ENCODE measurements at places on chromosomes 1 and 21.

GRCh38 chr1:212915245-212916091 is 34.9 kb upstream of the VASH2 start:
- DNase-seq: no peak

GRCh38 chr1:156586323-156586722 is 5.3 kb upstream of the NAXE start:
- DNase-seq: no peak

GRCh38 chr1:225613006-225613405 is 39.9 kb downstream of the ENAH start:
- DNase-seq: no peak

DNA sequence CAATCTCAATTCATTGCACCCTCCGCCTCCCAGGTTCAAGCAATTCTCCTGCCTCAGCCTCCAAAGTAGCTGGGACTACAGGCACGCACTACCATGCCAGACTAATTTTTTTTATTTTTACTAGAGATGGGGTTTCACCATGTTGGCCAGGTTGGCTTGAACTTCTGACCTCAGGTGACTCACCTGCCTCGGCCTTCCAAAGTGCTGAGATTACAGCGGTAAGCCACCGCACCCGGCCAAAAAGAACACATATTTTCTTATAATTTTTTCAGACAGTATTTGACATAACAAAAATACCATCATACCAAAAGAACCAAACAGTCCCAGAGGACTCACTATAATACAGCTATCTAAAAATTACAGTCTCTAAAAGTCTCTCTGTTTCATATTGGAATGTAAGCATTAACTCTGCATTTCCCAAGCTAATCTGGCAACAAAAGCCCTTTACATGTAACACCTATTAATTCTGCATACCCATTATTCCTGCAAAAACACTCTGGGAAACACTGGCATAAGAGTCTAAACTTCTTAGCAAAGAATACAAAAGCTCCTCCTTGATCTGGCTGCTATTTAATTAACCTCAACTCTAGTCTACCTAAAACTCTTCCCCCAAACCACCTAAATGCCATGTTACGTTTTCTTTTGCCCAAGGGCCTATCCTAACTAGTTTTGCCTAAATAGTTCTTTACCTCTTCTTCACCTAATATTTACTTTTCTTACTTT is 26.9 kb downstream of the WDR26 start:
- no peak for DNase-seq

DNA sequence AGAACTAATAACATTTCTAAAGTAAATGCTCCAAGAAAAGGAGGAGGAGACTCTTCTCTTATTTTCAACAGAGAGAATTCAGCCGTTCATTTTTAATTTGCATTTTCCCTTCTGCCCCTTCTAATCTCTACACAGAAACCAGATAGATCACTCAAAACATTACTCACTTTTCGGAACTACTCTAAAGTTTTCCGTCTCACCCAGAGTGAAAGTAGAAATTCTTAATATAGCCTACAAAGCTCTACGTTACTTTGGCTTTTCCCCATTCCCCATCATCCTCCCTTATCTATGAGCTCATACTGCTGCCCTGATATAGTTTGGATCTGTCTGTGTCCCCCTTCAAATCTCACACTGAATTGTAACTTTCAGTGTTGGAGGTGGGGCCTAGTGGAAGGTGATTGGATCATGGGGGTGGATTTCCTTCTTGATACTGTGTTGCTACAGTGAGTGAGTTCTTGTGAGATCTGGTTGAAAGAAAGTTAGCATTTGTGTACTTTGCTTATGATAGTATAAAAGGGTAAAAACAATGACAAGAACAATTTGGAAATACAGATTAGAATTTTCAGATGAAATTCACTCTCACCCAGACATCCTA is 188.2 kb downstream of the AMY1C start:
- no peak for DNase-seq

GRCh38 chr21:45582128-45582527 is 39.9 kb upstream of the SLC19A1 start:
- no peak for DNase-seq

DNA sequence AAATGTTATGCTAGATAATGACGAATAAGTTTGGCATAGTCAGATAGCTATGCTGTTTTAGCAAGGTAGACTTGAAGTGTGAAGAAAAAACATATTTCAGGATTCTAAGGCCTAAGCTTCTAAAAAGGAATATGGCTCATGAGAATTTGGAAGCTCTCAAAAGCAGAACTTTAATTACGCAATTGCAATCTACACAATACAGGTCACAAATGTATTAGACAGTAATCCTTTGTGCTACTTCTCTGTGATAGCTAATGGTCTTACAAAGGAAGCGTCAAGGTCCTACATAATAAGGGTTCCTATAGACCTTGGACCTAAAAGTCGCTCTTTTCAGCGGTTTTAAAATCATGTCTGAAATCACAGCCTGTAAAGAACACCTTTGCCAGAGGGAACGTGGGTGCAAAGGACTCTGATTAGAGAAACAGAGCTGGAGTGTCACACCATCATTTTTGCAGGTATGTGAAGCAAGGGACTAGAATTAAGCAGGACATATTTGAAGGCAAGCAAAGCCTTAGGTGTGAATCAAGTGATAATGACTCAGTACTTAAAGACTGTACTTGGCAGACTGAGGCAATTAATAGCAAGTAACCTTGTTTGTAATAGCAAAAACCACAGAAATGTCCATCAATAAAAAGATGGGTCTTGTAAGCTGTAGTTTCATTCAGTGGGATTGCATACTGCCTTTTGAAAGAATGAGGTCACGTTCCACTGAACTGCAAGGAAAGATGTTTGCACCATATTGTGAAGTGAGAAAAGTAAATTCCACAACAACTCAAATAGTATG is 420.2 kb downstream of the KCTD3 start:
- DNase-seq: no peak

GRCh38 chr1:206808615-206809014 is 36.3 kb upstream of the IL10 start:
- no peak for DNase-seq

GRCh38 chr1:53585129-53585528 is 125.9 kb downstream of the DMRTB1 start:
- DNase-seq: no peak

DNA sequence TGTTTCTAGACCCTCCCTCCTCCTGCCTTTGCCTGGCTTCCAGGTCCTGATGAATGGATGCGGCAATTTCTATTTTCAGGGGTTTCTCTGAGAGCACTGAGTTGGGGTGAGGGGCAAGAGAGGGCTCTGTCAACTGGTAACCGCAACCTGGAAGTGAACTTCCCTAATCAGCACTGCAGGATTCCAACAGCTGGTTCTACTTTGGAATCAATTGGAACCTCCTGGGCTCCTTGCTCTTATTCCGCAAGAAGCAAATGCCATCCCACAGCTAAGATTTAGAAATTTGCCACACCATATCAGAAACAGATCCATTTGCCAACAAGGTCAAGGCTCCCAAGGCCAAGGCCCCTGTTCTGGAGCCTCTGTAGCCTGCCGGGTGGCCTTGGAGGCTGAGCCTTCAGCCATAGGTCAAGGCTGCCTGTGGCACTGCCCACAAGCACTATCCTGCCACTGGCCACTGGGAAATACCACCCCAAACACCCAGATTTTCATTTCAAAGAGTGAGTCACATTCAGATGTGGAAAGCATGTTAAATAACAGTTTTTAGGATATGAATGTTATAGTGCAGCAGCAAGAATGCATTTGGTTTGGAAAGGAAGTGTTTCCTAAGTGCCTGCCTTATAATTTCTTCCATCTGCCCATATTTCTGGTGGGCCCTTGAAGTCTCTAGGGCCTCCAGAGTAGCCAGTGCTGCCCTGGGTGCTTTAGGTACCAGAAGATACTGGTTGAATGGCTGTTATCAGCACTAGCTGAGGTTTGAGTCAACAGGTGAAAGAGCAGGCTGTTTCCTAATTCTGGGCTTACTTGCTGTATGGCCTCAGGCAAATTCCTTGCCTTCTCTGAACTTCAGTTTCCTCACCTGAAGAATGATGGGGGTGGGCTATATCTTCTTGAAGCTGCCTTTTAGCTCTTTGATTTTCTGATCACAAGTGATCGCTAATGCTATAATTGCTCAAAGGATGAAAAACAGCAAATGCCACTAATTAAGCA is 56.3 kb upstream of the JUN start:
- DNase-seq: peak; percentile 62

- no peak for DNase-seq
Measured at GRCh38 chr1:38133756-38134155, 87.2 kb upstream of the POU3F1 start.

DNA sequence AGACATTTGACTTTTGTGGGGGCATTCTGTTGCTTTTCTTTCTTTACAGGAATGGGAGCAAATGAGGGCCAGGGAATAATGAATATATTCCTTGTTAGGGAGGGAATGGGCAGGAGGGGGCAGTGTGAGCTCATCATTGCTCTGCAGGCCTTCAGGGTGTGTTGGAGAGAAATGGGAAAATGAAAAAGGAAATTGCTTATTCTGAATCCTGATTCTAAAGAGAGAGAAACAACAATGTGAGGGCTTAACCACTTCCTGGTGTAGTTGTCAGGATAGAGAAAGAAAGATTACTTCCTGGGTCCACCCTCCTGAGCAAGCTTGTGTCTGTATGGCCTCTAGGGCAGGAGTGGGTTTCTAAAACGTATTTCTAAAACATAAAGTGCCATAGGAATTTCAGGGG is 28.3 kb downstream of the VANGL2 start:
- DNase-seq: no peak

- no peak for DNase-seq
Measured at GRCh38 chr21:9837946-9838737, 683.2 kb upstream of the TPTE start.

GRCh38 chr1:11806307-11806936 is 431 bp downstream of the CLCN6 start:
- DNase-seq: peak; percentile 26

- DNase-seq: no peak
Measured at GRCh38 chr1:183210681-183211080, 24.6 kb downstream of the LAMC2 start.

DNA sequence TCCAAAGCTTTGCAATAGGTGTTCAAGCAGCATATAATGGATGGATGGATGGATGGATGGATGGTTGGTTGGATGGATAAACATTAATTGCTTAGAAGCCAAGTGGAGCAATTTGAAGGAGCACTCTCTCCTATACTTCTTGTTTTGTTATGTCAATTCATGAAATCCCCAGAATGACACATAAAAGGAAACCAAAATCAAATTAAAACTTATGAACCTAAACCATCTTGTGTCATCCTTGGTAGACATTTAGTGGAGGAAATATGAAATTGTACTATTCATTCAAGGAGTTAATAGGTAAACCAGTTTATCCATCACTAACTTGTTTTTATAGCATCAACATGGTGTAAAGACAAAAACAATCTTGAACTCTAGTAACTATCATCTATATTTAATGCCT is 122.5 kb downstream of the NR5A2 start:
- no peak for DNase-seq

DNA sequence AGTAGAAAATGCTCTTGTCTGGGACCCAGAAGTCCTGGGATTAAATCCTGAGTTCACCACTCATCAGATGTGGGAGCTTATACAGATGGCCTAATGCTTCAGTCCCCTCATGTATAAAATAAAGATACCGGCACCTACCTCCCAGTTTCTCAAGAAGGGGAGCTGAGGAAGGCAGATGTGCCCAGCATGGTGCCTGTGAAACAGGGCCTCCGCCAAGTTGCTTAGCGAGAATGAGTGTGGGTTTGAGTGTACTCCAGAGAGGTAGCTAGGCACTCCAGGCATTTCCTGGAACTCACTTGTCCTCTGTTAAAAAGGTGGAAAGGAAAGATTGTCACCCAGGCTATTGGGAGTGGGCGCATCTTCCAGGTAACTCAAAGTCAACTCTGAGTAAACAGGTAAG is 37.8 kb downstream of the IER5 start:
- DNase-seq: no peak

- DNase-seq: no peak
Measured at GRCh38 chr1:8423269-8423691, 105.4 kb downstream of the SLC45A1 start.

- no peak for DNase-seq
Measured at GRCh38 chr1:26318338-26319064, 743 bp downstream of the CD52 start.

DNA sequence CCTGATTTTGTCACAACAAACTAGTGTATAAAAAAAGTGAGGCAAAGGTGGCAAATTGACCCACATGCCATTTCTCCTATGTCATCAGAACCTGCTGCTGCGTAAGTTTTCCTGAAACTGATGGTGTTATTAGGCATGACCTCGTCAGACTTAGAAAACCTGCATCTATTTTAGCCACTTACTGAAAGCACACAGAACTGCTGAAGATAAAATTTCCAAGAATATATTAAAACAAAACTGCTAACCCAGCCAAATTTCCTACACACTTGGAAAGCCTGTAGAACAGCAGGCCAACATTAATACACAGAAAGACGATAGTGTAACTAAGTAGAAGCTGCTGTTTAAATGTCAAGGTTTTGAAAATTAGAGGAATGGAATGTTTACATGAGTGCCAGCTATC is 674.5 kb upstream of the CXADR start:
- no peak for DNase-seq

DNA sequence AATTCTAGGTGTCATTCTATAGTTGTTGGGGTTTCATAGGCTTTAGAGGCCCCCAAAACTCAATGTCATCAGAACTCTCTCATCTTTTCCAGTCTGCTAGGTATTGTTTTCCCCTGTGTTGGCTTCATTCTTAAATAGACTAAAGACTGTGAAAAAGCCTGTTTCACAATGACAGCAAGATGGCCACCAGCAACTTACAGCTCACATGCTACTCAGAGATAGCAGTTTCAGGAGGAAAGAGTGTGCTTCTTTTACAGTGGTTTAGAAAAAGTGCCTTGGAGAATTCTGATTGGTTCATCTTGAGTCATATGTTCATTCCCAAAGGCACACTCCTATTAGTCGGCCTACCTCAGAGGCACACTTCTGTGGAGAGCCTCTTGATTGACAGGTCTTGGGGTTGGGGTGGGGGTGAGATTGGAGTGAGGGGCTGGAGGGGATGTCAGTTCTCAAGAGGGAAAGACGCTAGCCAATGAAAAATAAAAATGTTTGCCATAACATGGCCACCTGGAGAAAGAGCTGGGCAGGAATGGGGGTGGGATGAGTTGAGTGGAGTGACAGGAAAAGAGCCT is 8.5 kb downstream of the IL23R start:
- DNase-seq: no peak

DNA sequence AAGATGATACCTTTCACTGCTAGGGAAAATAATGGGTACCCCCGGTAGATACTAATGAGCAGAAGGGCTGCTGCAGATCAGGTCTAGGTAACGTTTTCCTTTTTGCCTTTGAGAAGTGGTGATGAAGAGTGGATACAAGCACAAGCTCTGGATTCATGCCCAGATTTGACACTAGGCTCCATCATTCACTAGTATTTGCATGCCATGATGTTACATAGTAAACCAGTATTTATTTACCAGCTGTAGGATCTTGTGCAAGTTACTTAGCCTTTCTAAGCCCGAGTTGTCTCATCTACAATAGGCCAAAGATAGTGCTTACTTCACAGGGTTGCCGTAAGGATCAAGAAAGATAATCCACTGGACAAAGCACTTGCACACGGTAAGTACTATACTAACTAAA is 14.2 kb downstream of the PTPN14 start:
- DNase-seq: no peak

All from GM04503 (cell line).